ENCODE measurements at places on chromosomes 16 and 17.

GRCh38 chr17:50837286-50837979 is 2.0 kb downstream of the WFIKKN2 start:
- no peak for DNase-seq

DNA sequence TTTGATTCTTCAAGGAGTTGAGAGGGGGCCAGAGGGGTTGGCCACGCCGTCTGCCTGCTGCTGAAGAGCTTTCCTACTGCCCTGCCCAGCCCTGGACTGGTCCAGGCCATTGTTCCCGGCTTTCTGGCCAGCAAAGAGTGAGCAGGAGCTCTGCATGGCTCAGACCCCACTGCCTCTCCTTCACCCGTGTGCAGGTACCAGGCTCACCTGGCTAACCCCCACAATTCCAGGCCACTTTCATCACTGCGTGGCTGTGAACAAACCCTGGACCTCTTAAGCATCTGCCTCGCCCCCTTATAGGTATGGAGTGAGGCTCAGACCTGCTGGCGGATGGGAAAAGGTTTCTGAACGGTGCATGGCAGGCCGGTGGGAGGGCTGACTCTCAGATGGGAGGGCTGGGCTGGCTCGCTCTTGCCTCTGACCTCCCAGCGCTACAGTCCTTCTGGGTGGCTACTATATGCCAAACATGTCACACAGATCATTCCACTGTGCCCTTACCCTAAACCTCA is 8.9 kb downstream of the ZNF319 start:
- no peak for DNase-seq

GRCh38 chr17:71649941-71650350 is 470.9 kb upstream of the SOX9 start:
- no peak for DNase-seq

GRCh38 chr16:15811481-15812400 is 45.1 kb downstream of the MYH11 start:
- no peak for DNase-seq

DNA sequence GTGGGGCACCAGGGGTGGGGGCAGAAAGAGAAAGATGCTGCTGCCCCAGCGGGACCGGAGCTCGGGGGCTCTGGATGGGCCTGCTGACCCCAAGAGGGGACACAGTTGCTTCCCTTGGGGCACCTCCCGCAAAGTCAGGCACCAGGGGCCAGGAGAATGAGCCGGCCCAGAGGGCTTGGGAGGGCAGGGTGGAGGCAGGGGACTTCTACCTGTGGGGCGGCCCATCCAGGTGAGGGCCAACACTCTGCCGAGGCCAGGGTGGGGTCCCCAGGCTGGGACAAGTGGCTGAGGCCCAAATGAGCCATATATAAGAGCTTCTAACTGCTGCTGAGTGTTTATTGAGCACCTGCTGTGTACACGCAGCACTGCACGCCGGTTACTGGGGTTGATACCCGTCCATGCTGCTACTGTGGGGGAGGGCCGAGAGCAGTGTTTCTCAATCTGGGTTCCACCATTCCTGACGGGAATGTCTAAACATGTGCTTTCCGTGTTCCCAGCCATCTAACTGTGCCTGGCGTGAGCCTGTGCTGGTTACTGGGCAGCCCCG is 211.7 kb upstream of the GSE1 start:
- DNase-seq, result no peak

GRCh38 chr16:84883301-84883700 is 63.5 kb downstream of the CRISPLD2 start:
- DNase-seq, result no peak

GRCh38 chr17:68060336-68060735 is 24.8 kb downstream of the KPNA2 start:
- DNase-seq, result no peak

DNA sequence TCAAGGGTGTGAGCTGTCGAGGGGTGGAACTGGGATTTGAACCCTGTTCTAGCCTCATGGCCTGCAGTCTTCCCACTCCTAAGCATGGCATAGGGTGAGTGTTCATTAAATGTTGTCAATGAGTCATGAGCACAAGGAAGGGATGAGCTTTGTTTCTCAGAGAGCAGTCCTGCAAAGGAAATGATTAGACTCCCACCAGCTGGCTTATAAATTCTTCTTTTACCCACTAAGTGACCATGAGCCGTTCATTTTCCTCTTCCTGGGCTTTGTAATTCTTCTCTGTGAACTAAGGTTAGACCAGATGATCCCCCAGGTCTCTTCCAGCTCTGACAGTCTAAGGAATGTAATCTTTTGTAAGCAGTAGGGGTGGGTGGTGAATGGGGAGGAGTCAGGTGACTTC is 47.9 kb upstream of the HNF1B start:
- no peak for DNase-seq

DNA sequence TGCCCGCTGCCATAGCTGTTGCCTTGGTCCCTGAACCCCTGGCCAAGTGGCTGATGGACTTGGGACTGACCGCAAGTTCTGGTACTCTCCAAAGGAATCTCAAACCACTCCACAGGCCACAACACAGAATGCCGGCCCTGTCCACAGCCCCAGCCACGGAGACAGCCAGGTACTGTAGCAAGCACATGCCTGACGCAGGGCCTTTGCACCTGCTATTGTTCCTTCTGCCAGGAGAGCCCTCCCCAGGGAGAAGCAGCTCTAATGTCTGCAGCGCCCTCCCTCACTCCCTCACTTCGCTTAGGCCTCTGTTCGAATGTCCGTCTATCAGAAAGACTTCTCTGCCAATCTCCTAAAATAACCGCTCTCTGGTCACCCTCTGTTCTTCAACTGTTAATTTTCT is 15.4 kb downstream of the RTN4RL1 start:
- DNase-seq, result no peak

DNA sequence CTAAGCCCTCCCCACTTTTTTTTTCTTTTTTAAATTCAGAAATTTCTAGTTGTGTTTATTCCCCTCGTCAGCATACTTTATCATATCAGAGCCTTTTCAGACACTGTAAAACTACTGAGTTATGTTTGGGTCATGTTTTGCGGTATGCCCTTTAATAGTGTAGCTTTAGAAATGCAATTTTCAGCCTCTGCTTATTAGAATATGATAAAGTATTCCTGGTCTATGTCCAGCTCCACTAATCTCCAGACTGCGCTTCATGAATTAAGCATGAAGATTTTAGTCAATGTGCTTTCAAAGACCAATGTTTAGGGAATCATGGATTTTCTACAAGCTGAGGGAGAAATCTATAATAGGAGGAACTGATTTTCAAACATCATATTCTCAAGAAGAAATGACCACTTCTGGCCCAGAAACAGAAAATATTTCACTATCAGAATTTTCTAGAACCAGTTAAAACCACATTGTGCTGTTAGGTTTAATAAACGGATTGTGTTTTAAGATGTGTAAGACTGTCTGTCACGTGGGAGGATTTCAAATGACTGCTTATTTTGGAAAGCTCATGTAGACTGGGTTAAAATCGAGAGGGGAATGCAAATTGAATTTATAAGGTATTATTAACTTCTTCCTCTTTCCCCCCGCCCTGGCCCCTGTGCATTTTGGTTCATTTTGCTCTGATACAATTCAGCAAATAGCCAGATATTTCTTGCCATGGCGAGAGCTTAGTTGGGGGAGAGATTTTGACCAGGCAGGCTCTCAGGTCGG is 498.5 kb downstream of the WWOX start:
- DNase-seq, result no peak

DNA sequence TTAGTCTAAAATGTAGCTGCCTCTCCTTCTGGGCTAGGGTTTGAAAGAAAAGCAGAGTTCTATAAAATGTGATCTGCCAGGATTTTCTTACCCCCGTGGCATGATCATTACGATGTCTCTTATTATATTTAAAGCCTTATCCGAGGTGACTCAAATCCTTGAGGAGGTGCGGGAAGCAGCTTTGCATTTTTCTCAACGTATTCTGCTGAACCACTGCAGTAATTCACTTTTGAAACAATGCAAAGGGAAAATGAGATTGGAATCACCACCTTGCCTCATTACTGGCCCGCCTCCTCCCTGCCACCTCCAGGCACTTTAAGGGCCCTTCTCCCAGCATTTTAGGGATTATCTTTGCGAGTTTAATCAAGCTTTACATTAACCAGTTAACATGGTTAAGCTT is 9.7 kb upstream of the NOG start:
- DNase-seq, result no peak

- DNase-seq, result no peak
Measured at GRCh38 chr17:73482894-73483293, 161.4 kb downstream of the SDK2 start.

GRCh38 chr17:35607239-35607847 is 20.2 kb downstream of the AP2B1 start:
- no peak for DNase-seq

- no peak for DNase-seq
Measured at GRCh38 chr16:49276646-49277385, 4.8 kb downstream of the CBLN1 start.

GRCh38 chr16:83967838-83968305 is at the start of gene NECAB2:
TSS of gene NECAB2 (plus strand) at chr16:83968244. CDS start at chr16:83968649, 405 bp downstream.
- DNase-seq, result no peak

GRCh38 chr16:77920984-77921383 is 101.4 kb upstream of the CLEC3A start:
- DNase-seq, result no peak

GRCh38 chr17:31745964-31746600 is 113.0 kb downstream of the COPRS start:
- DNase-seq, result no peak
